ENCODE measurements at places on chromosomes 3 and 15.

GRCh38 chr15:95556866-95557225 lies 773.7 kb upstream of the NR2F2 start:
- no peak for DNase-seq

DNA sequence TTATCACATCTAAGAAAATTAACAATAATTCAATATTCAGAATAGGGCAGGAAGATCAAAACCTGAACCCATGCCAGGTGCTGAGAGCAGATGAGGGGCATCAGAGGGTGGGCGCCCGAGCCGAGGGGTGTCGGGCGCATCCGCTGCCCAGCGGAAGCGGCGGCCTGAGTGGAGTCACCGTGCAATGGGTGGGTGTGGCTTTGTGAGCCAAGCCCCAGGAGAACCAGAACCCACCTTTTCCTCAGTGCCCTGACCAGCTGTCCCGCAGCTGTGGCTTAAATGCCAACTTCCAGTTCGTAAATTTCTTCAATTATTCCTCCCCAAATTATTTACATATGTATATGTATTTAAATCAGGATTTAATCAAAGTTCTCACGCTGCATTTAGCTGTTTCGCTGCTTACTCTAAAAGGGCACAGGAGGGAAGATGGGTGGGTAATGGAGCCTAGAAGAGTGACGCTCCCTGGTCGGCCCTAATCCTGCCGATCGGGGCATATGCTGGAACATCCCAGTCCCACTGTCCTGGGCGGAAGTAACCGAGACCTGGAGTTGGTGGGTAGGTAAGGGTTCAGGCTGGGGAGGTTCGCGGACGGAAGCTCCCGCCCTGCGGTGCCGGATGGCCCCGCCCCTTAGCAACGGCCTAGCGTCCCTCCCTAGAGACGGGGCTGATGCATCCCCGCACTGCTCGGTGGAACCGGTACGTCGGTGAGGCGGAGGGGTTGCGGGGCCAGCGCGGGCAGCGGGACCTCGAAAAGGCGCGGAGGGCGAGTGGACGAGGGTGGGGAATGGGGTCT lies 1.3 kb downstream of the DNAH1 start:
- DNase-seq, result no peak

DNA sequence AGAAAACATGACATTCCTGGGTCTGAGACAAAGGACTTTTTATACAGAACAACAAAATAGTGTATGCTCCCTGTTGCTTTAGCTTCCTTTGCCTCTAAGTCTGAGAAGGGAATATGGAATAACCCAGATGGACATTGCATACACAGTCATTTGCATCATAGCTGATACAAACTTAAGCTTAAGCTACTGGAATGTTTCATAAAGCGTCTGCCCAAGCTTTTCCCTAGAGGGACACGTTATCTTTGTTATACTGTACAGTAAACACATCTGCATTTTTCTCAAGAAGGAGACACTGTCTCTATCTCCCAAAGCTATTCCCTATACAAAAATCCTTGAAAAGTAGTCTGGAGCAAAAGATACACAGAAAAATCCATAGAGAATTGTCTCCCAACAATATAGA lies 775.0 kb downstream of the DIPK2A start:
- DNase-seq, result no peak

GRCh38 chr3:147356909-147357900 lies 49.1 kb downstream of the ZIC4 start:
- DNase-seq, result no peak

DNA sequence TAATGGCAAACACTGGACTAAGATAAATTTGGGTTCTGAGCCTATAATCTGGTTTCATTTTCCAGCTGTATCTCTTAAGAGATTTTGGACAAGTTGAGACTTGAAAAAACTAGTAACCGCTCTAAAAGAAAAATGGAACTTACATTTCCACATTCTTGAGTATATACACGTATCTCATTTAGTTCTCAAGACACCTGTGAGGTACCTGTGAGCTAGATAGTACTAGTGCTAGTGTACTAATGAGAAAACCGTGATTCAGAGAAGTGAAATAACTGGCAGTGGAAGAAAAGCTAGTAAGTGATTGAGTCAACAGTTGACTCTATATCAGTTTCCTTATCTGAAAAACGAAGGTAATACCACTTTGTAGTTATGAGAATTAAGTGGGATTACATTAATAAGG lies 62.2 kb upstream of the PAQR5 start:
- DNase-seq, result peak; percentile 8

DNA sequence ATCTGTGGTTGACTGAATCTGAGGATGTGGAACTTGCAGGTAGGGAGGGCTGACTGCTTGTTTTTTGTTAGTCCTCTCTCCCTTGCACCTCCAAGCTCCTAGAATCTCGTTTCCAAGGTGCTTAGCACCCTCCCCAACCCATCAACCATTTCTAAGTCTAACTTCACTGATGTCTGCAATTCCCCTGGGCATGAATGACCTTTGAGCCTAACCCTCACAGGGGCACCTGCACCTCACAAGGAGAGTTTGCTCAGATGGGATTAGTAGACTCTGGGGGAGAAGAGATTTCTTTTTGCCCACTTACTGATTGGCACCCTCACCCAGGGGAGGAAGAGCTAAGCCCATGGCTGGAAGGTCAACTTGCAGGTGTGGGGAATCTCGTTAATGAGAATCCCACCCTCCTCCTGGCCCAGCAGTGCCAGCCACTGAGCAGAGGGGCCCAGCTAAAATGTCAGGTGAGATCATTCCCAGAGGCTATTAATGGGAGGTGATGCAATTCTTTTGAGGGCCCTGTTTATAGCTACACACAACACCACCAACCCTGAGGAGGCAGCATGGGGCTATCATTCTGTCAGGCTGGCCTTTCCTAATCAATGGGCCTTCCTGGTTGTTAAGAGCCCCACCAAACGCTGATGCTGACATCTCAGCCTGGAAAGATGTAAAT lies 81.6 kb upstream of the HERC1 start:
- no peak for DNase-seq

DNA sequence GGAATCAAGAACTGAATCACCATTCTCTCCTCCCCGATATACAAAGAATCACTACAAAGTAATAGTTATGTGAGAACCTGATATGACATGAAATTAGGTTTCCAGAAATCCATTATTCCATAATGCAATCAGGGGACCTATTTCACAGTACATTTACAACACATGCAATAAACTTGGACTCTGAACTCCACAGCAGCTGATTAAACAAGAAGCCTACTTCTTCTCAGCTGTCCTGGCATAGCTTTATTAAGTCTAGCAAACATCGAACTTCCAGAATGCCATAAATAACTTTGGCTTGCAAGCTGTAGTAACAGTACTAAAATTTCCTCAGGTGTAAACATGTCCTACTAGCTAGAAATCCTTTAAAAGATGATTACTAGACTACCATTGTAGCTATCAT lies 17.8 kb downstream of the PDCD10 start:
- DNase-seq, result no peak

- no peak for DNase-seq
Measured at GRCh38 chr3:70982284-70982683, 601.2 kb downstream of the FOXP1 start.

DNA sequence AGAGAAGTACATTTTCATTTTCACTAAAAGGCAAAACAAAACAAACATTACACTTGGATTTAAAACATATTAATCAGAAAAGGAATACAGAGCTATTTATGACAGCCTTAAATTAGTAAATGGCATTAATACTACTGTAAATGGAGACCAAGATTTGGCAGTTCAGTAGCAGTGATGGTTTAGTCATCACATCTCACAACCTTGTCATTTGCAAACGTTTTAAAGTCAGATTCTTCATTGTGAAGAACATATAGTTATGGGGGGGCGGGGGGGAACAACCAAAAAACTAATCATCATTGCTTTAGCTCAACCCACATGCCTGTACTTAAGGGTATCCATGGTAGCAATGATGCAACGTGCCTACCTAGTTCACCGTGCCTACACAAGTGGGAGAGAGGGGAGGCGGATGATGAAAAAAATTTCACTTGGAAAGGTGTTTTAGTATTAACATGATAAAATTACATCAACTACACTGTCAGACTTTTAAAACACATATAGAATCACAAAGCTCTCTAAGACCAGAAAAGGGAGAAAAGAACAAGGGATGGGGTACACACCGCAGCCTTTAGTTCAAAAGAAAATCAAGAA lies 40.1 kb downstream of the DLG1 start:
- DNase-seq, result no peak

GRCh38 chr15:31034152-31034551 lies 42.7 kb upstream of the MTMR10 start:
- no peak for DNase-seq

GRCh38 chr15:91549581-91549980 lies 303.9 kb upstream of the SLCO3A1 start:
- DNase-seq, result no peak

GRCh38 chr15:77717333-77717990 lies 84.8 kb upstream of the LINGO1 start:
- no peak for DNase-seq

DNA sequence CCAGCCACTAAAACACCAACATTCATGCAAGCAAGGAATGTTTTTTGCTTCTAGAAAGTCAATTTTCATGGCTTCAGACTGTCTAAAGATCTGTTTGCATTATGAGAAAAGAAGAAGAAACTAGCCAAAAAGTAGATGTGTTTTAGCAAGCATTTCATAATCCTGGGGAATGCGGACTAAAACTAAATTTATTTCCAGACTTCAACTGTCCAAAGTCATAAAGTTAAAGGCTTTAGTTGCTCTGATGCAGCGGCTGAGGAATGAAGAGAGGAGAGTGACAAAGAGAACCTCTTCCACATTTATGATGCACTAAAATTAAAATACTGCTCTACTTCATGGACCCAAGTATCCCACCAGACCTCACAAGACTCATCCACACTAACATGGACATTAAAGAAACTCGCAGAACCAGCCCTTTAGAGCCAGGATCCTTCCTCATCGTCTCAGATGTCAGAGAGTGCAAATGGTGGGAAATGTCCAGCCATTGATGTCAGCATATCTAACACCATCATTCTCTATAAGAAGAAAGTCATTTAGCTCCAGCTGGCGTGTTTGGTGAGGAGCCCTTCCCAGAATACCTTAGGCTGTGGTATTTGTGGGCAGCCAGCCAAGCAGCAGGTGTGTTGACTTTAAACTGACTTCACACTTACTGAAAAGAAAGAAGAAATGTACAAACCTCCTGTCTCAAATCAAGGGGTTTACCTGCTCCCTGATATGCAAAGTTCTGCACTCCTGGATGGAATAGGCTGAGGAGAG lies 17.4 kb downstream of the FYCO1 start:
- peak; percentile 53 for DNase-seq
